RCC 7860 (cell line): ENCODE measurements at places on chromosomes 3 and 15.

- no peak for DNase-seq
These were observed 61.0 kb downstream of the SCAPER start for GRCh38 chr15:76844096-76844495.

- DNase-seq: peak; percentile 64
These were observed 285.0 kb upstream of the ADAMTS9 start for GRCh38 chr3:64972793-64973192.

DNA sequence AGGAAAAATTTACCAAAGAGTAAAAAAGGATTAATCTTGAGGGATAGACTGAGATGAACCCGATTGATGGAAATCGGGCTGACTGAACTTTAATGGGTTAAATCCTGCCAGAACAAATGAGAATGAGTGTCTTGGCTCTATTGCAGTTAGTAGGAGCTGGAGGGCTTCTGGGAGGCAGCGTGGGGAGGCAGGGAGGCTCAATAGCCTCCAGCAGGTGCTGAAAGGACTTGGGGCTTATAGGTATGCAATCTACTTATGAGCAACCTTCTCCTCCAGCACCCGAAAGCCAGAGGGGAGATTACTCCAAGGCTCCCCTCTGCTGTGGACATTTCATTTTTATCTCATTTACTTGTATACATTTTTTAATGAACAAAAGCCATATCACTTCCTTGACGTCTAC, 1.0 kb upstream of the CRYBG3 start:
- no peak for DNase-seq

- DNase-seq: no peak
These were observed 112.1 kb upstream of the TMEM108 start for GRCh38 chr3:132926098-132926497.

- DNase-seq: no peak
These were observed 80.9 kb downstream of the LRRC3B start for GRCh38 chr3:26703519-26703918.

DNA sequence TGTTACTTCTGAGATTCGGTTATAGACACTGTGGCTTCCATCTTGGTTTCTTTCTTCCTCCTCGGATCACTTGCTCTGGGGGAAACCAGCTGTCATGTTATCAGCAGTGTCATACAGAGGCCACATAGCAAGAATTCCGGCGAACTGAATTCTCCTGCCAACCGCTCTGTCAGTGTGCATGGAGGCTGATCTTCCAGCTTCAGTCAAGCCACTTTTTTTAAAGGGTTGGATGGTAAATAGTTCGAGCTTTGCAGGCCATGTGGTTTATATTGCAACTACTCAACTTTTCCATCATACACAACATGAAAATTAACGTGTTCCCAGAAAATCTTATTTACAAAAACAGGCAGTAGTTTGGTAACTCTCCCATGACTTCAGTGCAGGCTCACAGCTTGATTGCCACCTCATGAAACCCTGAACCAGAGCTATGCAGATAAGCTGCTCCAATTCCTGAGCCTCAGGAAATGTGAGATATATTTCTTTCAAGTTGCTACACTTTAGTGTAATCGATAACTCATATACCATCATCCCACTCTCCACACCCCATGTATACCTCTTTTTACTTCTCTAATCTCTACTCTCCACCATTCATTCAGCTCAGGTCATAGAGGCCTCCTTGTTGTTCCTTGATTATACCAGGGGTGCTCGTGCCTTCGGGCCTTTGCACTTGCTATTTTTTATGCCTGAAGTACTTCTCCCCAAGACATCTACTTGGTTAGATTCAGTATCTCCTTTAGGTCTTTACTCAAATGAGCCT, 7.2 kb downstream of the RPL22L1 start:
- DNase-seq: no peak

DNA sequence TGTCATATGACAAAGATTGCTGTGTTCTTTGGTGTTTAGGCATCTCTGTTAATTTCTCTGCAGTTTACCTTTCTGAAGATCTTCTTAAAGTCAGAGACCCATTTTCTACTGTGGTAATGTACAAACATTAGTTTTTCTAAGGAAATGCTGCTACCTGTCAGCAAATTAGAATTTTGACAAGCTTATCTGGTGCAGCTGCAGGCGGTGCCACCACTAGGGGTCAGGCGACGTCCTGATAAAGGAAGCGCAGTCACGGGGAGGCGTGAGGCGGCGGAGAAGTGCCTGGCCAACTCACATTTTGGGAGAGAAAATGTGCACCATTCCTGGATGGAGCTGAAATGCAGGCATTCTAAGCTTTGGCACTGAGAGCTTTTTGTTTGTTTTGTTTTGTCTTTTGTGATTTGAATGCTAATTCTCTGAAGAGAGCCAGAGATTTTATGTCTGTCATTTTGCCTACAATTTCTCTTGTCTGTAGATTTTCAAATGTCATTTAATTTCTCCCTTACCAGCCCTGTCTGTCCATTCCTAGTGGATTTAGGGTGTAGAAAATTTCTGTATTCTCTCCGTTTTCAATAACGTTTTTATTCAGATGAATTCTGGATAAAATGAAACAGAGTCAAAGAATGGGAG, 24.9 kb upstream of the SIAH2 start:
- peak; percentile 26 for DNase-seq

DNA sequence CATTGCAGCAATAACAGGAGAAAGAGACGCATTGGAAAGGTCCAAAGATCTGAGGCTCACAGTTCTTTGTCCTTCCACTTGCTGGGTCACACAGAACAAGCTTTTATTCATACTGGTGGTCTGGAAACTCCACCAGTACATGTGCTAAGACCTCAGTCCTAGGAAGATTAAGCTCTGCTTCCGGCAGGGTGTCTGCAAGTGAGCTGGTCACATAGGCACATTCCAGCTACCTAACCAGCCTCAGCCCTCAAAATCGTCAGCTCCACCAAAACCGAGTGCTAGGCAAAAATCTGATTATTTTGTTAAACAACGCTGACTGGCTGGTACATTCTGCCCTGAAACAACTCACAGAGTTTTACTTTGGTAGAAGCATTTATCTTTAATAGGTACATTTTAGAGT, 2.2 kb downstream of the ZBED2 start:
- peak; percentile 76 for DNase-seq

- DNase-seq: no peak
These were observed 37.3 kb downstream of the FSD2 start for GRCh38 chr15:82768414-82769054.

- no peak for DNase-seq
These were observed 322.6 kb upstream of the TLE3 start for GRCh38 chr15:70420086-70420947.

DNA sequence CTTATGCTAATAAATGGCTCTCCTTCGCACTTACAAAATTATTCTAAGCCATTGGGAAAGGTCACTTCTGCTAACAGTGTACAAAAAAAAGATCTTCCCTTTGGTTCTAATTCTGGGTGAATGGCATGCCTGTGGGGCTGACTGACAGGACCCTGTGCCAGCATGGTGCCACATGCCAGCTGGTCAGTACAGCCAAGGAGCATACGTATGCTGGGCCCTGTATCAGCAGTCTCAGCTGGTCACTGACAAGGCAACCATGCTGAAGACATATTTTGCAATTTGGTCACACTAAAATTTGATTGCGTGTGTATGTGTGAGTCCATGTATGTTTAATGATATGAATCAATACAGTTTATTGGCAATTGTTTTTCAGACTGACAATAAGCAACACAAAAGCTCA, 246.1 kb downstream of the TBL1XR1 start:
- DNase-seq: peak; percentile 31

DNA sequence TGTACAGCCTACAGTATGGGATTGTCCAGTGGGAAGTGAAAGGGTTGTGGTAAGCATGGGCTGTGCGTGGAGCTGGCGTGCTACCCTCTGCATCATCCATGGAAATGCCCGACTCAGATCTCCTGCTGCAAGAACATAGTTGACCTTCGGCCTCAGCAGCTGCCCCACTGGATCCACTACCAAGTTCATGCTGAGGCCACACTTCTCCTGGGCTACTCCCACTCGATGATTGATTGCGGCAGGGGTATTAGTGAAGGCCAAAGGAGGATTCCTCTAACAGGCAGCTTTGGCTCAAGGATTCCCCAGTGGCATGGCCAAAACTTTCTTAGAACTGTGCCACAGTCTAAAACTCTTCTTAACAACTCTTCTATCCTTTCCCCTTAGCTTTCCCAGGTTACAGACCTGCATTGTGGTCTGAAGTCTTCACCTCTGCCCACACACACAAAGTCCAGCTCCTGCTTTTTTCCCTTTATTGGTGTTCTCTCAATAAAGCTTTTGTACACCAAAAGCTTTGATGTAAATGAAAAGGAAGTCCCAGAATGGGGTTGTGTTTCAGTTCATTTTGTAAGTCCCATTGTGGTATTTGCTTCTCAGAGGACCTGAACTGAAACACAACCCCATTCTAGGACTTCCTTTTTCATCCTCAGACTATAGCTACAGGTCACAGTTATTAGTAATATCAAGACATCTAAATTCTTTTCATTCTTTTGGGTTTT, 4.9 kb upstream of the TBC1D5 start:
- no peak for DNase-seq

DNA sequence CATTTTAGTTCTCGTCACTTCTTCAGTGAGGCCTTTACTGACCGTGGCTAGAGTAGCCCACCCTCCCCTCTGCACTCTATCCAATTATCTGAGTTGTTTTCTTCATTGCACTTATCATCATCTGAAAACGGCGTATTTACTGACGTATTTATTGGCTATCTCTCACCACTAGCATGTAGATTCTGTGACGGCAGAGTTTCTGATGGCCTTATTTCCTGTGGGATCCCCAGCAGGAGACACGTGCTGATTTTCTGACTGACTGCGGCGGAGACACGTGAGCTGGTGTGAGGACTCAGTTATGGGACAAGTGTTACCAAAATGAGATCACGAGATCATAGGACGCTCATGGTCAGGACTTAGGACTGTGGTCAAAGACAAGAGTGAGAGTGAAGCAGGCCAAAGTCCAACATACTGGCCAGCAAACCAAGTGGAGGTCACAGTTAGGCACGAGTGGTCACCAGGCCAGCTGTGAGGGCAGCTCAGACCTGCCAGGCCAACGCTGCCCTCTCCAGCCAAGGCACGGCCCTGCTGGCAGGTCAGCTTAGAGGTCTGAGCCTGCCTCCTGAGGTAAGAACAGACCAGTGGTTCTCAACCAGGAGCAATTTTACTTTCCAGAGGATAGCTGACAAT, 50.6 kb upstream of the BNIP2 start:
- DNase-seq: no peak

DNA sequence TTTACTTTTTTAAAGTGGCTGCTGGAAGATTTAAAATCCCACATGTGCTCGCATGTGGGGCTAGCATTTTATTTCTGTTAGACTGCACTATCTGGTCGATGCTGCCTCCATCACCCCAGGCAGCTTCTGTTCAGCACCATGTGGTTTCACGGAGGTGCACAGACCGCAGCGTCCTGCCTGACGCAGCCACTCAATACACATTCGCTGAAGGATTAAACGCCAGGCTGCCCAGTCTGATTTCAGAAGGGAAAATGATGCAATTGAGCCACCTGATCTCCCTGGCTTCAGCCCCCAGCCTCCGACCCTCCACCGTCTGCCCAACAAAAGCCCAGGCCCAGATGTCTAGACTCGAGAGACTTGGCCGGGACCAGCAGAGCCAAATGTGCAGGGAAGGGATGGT, 84.5 kb downstream of the MEGF11 start:
- DNase-seq: no peak
